HCT116 (cell line): ENCODE measurements at places on chromosomes 4 and X. TPM values are rescaled to one million over a fixed set of nuclear protein-coding genes. Genes with fewer than 3 reads are reported as not detected.

DNA sequence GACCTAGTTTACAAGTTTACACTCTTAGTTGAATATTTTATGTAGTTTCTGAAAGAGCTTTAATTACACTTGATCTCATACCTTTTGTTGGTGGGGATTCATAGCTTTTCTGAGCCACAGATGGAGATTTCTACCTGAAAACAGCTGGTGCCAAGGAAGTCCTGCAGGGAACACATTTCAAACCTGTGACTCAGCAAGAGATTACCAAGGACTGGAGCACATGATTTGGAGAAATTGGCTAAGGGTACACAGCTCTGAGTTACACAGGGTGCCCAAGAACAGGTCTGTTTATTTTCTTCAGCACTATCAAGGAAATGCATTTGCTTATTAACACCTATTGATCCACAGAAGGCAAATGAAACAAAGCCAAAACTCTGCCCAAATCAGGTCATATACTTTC is 691.5 kb downstream of the KCTD8 start:
- H3K4me1 ChIP-seq, result no peaks in the 10 kb centered on the region
- no peak overlapping the region for H3K4me3 ChIP-seq
- H3K27me3 ChIP-seq, result no peaks in the 10 kb centered on the region
- no peak overlapping the region for H3K27ac ChIP-seq
- DNase-seq, result no peak

GRCh38 chr4:3225936-3226335 is 23.0 kb upstream of the MSANTD1 start:
- H3K4me3 ChIP-seq, result no peak overlapping the region
- no peak overlapping the region for H3K27ac ChIP-seq
- no peak for DNase-seq
- H3K27me3 ChIP-seq, result no peaks in the 10 kb centered on the region

DNA sequence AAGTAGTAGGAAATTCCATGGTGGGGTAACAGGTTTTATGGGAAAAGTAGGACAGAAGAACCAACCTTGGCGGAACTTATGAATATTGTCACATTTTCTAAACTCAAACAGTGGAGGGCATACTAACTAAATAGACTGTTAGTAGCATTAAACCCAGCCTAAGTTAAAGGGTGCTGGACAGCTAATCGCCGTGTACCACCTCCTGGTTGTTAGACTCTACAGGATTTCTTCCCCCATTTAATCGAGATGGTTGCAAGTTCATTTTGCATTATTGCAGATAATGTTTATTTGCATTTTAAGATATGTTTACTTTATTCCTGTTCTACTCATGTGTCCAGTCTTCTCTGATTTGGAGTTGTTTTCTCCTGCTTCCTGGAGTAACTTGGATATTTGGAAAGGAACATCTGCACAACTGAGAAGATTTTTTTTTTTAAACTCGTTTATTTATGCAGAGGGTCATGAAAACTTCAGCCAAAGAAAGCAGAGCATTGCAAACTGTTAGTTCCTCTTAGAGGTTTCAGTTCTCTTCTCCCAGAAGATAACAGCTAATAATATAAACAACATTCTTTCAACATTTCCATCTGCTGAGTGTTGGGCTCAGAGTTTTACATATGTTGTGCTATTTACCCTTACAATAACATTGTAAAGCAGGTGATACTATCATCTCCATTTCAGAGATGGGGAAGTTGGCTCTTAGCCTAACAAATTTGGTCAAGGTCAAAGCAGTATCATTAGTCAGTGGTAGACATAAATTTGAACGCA is 51.5 kb upstream of the TBC1D9 start:
- no peak overlapping the region for H3K27ac ChIP-seq
- H3K27me3 ChIP-seq, result no peaks in the 10 kb centered on the region
- no peaks in the 10 kb centered on the region for H3K4me1 ChIP-seq

DNA sequence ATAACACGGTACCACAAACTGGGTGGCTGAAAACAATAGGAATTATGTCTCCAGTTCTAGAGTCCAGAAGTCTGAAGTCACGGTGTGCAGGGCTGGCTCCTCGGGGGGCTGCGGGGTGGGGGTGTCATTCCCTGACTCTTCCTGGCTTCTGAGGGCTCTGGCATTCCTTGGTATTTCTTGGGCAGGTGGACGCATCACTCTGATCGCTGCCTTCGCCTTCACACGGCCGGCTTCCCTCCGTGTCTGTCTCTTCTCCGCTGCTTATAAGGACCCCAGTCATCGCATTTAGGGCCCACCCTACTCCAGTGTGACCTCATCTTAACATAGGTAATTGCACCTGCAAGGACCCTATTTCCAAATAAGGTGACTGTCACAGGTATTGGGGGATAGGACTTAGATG is 134.6 kb downstream of the CPZ start:
- no peak overlapping the region for H3K27ac ChIP-seq
- no peaks in the 10 kb centered on the region for H3K4me1 ChIP-seq
- no peak overlapping the region for H3K4me3 ChIP-seq
- H3K27me3 ChIP-seq, result no peaks in the 10 kb centered on the region
- no peaks in the 10 kb centered on the region for H3K36me3 ChIP-seq
- DNase-seq, result no peak

DNA sequence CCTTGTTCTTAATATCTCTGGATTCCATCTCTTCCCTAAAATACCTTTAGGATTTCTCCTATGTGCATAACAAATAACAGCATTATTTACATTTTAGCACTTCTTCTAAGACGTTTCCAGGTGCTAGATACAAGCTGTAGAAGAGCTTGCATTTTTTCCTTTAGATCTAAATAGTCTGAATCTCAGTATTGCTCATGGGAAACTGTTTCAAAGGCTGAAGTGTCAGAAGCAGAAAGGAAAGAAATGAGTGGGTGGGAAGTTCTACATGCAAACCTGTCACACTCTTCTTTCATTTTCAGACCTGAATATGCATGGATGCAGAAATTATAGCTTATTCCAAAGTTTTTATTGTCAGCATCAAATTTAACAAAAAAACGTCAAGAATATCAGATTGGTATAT is 41.8 kb downstream of the FGF13 start:
- DNase-seq, result no peak
- H3K4me3 ChIP-seq, result no peak overlapping the region
- no peaks in the 10 kb centered on the region for H3K4me1 ChIP-seq
- no peak overlapping the region for H3K27ac ChIP-seq
- H3K36me3 ChIP-seq, result no peaks in the 10 kb centered on the region

DNA sequence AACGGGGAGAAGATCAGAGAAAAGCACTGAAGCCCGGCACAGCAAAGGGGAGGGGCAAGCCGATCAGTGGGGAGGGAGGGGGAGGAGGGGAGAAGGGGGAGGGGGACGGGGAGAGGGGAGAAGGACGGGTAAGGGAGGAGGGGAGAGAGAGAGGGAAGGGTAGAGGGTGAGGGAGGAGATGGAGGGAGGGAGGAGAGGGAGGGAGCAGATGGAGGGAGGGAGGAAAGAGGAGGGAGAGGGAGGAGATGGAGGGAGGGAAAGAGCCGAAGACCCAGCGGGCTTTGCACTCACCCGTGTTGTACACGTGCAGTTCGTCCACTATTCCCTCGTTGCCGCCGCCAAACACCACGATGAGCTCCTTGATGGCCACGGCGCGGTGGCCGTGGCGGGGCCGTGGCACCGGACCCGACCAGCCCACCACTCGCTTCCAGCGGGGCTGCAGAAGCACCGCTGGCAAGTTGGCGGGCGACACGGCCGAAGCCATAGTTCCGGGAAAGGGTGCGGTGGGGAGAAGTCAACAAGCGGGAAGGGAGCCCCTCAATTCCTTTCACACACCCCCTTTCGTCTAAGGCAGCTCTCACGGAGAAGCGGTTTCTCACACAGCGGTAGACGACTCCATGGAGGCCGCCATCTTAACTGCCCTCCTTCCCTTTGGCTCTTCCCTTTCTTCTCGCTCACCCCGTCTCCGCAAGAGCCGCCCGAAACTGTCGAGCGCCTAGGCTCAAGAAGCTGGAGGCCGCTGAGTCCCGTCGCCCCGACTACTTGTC is 1.1 kb downstream of the HCFC1 start:
- H3K27ac ChIP-seq, result peak overlapping the region; percentile 90
- H3K27me3 ChIP-seq, result no peaks in the 10 kb centered on the region
- peaks cover 28% of the 10 kb centered on the region for H3K4me1 ChIP-seq
- DNase-seq, result no peak
- peak overlapping the region; percentile 75 for H3K4me3 ChIP-seq

GRCh38 chrX:153476666-153477363 is 6.4 kb upstream of the HAUS7 start:
- H3K27ac ChIP-seq, result no peak overlapping the region
- peaks cover 5% of the 10 kb centered on the region; the same call in 1 of the 2 replicates for H3K4me1 ChIP-seq
- no peak overlapping the region for H3K4me3 ChIP-seq

DNA sequence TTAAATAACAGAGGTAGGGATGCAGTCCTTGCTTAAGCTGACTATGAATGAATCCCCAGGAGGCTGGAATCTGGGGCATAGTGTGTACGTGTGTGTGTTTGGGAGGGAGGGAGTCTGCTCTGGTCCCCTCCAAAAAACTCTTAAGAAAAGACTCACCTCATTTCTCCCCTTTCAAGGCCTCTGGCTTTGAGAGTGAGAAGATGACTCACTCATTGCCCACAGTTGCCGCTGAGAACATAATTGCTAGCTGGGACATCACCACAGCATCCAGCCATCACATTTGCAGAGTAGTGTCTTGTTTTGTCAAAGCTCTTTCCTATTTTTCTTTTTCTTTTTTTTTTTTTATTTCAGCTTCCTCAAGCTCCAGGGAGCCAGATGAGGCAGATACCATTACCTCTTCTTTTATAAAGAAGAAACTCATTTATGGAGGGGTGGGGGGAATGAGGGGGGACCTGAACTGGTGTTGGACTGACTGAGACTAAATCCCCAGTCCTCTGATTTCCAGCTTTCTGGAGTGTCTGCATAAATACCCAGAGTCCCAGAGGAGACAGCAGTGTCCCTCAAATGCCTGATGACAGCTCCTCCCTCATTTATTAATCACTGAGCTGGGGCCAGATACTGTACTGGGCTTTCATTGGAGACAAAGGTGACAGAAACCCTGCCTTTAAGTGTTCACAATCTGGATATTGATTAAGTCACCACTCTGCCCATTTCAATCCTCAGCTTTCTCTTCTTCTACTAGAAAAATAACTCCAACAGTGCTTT is 61.9 kb upstream of the LAS1L start:
- no peaks in the 10 kb centered on the region for H3K36me3 ChIP-seq
- H3K27ac ChIP-seq, result no peak overlapping the region
- DNase-seq, result no peak
- H3K4me3 ChIP-seq, result no peak overlapping the region

DNA sequence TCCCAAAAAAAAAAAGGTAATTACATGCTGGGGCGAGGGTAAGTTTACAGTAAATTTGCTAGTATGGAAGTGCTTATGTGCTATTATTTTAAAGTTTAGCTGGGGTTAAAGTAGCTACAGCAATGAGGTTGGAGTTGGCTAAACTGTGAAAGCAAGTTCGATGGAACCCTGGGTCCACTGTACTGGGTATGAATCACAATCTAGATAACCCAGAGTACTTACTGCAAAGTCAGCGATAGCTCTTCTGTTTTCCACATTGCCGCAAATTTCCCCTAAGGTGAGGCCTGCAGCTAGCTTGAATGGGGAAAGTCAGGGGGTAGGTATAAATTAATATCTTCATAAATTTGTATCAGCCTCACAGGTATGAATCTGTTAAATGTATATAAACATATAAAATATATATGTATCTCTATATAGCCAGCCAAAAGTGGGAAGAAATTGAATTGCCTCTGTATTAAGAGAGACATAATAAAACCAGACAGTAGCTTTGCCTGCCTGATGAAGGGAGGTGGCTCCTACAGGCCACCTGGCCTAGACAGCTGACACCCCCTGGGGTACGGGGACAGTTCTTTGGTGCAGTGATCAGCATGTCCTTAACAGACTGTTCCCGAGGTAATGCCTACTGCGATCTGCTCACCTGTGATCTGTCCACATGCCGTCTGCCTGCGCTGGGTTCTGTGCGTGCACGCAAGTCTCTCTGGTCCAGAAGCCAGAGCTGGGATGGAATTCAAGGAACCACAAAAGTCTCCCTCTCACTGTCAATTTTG is 30.6 kb downstream of the CLRN2 start:
- H3K27me3 ChIP-seq, result no peaks in the 10 kb centered on the region
- no peak overlapping the region for H3K4me3 ChIP-seq
- no peak overlapping the region for H3K27ac ChIP-seq

GRCh38 chrX:21382715-21383114 is 8.5 kb downstream of the CNKSR2 start:
- H3K36me3 ChIP-seq, result no peaks in the 10 kb centered on the region
- H3K4me1 ChIP-seq, result no peaks in the 10 kb centered on the region
- no peak overlapping the region for H3K27ac ChIP-seq
- H3K4me3 ChIP-seq, result no peak overlapping the region
- H3K27me3 ChIP-seq, result no peaks in the 10 kb centered on the region

TKTL2 gene
- total RNA-seq, result not detected

ATP8A1 gene
- total RNA-seq, result 1.9 TPM

ASB11 gene
- total RNA-seq, result not detected

LPAR4 gene
- total RNA-seq, result not detected

TMEM156 gene
- total RNA-seq, result 0.22 TPM

STS gene
- 0.54 TPM for total RNA-seq

CXCL9 gene
- total RNA-seq, result not detected
